ENCODE measurements at places on chromosomes 1 and 21.

DNA sequence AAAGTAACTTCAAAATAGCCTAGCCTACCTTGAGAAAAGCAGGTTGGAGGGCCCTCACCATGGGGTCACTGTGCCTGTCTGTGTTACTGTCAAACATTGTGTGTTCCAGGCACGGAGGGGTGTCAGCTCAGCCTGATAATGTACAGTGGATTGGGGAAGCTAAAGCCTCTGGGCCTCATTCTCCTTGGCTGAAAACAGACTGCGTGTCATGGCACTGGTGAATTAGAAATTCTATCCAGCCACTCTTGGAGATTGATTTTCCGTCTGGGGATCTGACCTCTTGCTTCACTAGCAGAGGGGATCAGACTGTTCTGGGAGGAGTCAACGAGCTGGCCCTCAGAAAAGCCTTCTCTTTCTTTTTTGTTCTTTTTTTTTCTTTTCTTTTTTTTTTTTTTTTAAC, 123.5 kb upstream of the HOOK1 start:
- peak; percentile 69 for DNase-seq

- no peak for DNase-seq
These were observed 12.6 kb downstream of the DR1 start for GRCh38 chr1:93358293-93358692.

GRCh38 chr1:169483500-169483966, 2.2 kb downstream of the SLC19A2 start:
- DNase-seq = no peak

DNA sequence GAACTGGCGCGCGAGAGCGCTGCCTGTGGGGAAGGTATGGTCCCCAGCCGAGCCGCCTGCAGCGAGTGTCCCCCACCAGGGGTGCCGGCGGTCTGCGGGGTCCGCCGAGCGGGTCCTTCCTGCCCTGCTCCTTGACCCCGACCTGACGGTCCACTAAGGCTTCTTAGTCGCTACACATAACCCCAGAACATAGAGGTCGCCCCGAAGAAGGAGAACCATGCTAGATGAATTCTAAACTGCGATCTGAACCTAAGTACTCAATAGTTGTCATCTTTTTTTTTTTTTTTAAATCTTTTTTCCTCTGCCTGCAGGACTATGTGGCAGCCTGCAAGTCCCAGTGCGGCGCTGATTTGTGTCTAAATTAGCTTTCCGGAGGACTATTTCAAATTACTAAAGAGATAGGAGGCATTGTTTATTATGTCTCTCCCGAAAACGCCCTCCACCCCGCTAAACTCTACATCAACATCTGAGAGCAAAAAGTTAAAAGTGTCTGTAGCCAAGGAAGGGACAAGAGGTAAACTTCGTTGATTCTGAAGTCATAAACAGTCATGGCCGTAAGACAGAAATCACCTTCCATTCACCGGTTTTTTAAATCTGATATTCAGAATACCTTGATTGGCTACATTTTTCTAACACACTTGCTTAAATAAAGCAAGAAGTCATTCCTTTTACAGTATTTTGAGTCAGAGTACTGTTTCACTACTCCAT, 476 bp downstream of the AXDND1 start:
- no peak for DNase-seq

- no peak for DNase-seq
These were observed 19.3 kb upstream of the UBL4B start for GRCh38 chr1:110092991-110093390.

DNA sequence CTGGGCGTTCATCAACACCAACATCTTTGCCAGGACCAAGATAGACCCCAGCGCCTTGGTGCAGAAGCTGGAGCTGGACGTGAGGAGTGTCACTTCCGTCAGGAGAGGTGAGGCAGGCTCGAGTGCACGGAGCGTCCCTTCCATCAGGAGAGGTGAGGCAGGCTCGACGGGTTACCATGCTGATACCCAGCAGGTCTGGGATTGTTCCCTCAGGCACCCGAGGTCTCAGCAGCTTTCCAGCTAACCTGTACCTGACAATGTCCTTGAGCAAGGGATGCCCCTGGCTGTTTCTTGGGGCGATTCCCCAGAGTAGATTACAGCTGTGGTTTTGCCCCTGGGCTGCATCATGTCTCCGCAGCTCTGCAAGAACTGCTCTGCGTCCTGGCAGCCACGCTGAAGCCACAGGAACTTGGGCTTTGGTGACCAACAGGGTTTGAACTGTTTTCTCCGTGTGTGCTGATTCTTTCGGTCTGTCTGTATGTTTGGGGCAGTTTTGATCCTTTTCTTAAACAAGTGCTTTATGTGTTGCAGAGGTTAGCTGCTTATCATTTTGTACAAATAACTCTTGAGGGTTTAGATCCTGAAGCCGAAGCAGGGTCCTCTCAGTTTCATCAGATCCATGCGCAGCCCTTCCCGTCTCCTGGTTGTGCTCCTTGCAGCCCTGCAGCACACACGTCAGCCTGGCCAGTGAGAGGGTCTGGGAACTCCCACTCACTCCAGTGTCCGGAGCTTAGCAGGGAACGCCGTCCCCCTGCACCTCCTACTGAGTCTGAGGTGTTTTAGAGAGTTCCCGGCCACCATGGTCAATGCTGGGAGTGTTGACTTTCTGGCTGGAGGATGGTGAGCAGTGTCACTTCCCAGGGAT, 4.1 kb downstream of the SLX9 start:
- no peak for DNase-seq

DNA sequence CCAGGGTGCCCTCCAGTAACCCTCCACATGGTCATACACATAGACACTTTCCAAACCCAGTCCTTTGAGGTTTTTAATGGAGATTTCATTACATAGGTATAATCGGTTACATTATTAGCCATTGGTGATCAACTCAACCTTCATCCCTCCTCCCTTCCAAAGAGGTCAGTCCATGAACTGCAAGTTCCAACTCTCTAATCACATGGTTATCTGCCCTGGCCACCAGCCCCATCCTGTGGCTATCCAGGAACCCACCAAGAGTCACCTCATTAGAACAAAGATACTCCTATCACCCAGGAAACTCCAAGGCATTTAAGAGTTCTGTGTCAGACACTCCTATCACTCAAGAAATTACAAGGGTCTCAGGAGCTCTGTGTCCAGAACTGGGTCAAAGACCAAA, 12.2 kb downstream of the ATP1A4 start:
- no peak for DNase-seq

DNA sequence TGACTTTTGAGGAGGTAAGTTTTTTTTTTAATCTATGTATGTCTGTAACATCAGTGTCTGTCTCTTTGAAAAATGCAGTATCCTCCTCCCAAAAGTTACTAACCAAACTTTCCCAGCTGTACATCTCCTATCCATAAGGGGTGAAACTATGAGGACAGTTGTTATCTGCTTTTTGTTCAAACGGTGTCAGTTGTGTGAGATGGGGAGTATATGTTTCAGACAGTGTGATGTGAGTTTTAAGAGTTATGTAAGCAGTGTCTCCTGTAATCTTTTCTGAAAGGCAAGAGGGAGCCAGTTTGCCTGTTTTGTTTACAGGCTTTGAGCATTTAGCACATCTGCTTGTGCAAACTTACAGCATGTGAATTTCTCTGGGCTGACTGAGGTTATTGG, 34.8 kb upstream of the CACYBP start:
- no peak for DNase-seq

GRCh38 chr1:59952065-59952464, 25.5 kb upstream of the CYP2J2 start:
- no peak for DNase-seq

DNA sequence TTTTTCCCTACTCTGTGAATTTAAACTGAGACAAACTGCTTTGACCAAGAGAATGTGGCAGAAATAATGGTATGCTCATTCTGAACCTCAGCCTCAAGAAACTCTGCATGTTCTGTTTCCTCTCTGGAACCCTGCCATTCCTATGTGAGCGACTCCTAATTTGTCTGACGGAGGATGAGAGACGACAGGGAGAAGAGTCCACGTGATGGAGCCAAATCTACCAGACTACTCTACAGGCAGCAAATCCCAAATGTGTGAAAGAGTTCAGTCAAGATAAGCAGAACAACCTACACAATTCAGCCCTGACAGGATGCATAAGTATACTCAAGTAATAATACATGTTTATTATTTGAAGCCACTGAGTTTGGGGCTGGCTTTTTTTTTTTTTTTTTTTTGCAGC, 153.5 kb downstream of the DPYD start:
- no peak for DNase-seq

DNA sequence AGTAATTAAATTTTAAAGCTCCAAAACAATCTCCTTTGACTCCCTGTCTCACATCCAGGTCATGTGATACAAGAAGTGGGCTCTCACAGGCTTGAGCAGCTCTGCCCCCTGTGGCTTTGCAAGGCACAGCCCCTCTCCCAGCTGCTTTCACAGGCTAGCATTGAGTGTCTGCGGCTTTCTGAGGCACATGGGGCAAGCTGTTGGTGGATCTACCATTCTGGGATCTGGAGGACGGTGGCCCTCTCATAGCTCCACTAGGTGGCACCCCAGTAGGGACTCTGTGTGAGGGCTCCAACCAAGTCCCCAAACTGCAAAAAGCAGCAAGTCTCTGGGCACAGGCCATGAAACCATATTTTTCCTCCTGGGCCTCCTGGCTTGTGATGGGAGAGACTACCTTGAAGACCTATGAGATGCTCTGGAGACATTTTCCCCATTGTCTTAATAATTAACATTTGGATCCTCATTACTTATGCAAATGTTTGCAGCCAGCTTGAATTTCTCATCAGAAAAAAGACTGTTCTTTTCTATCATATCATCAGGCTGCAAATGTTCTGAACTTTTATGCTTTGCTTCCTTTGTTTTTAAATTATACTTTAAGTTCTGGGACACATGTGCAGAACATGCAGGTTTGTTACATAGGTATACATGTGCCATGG, 554.1 kb upstream of the OLFM3 start:
- no peak for DNase-seq

GRCh38 chr1:3956527-3957170, 56.6 kb upstream of the C1orf174 start:
- DNase-seq = no peak

- DNase-seq = no peak
These were observed 996.2 kb downstream of the AMY1C start for GRCh38 chr1:104745875-104746274.

GRCh38 chr1:185353124-185353523, 36.1 kb upstream of the IVNS1ABP start:
- DNase-seq = no peak

DNA sequence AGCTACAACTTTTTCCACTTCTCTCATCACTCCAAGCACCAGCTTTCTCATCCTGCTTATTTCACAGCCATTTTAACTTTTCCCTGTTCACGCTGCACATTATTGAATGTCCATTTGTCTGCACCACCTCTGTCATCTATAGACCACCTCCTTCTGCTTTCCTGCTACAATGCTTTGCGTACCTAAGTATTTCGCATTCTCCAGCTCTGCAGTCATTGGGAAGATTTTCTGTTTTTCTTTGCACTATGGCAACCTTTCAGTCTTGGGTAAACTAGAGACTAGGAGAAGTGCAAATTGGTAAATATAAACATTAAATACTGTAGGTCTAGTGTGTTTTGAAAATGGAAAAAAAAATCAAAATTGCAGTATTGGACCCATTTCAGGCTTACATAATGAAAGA, 835 bp downstream of the CCDC30 start:
- DNase-seq = no peak

DNA sequence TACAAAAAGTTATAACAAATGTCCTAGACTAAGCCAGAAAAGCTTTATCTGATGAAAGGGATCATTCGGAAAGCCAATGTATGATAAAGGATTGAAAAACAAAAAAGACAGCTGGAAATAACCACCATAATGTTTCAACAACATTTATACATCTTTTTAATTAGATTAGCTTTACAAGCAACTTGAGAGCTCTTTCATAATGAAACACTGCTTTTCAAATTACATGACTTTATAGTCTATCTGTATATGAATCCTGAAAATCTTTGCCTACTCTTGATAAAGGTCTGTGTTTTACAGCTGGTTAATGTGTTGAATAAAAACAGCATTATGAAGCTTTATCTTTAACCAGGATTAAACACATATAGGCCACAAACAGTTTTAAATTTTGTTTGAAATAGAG, 25.5 kb downstream of the SPRTN start:
- no peak for DNase-seq

DNA sequence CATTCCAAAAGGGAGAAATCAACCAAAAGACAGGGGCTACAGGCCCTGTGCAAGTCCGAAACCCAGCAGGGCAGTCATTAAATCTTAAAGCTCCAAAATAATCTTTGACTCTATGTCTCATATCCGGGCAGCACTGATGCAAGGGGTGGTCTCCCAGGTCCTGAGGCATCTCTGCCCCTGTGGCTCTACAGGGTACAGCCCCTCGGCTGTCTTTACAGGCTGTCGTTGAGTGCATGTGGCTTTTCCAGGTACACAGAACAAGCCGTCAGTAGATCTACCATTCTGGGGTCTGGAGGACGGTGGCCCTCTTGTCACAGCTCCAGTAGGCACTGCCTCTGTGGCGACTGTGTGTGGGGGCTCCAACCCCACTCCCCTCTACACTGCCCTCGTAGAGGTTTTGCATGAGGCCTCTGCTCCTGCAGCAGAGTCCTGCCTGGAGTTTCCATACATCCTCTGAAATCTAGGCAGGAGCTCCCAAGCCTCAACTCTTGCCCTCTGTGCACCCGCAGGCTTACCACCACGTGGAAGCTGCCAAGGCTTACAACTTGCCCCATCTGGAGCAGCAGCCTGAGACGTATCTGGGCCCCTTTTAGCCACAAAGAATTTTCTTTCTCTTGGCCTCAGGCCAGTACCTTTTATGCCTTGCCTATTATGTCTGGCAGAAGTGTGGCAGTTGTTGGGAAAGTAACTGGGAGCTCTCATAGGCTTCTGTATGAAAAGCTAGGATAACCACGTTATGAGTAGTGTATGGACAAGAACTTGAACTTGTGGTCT, 52.5 kb downstream of the POU2F1 start:
- peak; percentile 47 for DNase-seq

- no peak for DNase-seq
These were observed 318.8 kb upstream of the DEPDC1 start for GRCh38 chr1:68815632-68816031.

- no peak for DNase-seq
These were observed 4.3 kb downstream of the OR2C3 start for GRCh38 chr1:247531937-247532336.

- DNase-seq = no peak
These were observed 577.7 kb downstream of the MRPL39 start for GRCh38 chr21:25029580-25029979.

DNA sequence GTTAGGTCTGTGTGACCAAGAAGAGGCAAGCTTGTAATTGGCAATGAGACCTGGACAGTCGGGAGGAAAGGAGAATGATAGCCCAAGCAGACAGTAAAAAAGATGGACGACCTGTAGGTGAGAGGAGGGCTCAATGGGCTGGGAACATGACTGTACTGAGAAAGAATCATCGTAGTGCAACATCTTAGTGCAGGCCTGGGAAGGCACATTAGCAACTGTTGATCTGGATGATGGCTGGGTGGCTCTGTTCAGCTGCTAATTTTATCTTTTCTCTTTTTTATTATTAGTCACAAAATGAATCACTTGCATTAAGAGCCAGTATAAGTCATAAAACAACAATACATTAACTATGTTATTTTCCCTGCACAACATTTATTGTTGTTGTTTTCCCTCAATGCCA, 32.9 kb downstream of the IFI44 start:
- no peak for DNase-seq

All from left hindlimb (tissue), 1 donor.